Esophagus squamous epithelium (tissue), 5 donors: ENCODE measurements at places on chromosomes 16 and 17. TPM values are rescaled to one million over a fixed set of nuclear protein-coding genes. Genes with fewer than 3 reads are reported as not detected.

GRCh38 chr17:6487251-6488007 lies 43.2 kb downstream of the PIMREG start:
- no peak for DNase-seq

GRCh38 chr16:74625500-74626350 lies 18.8 kb upstream of the GLG1 start:
- DNase-seq: no peak

- DNase-seq: no peak
Measured at GRCh38 chr16:29811896-29812665, at the start of gene PRRT2. Gene PRRT2 (plus strand): TSS chr16:29812193. CDS start chr16:29813055, 862 bp downstream.

- no peak for DNase-seq
Measured at GRCh38 chr17:72142614-72143013, 21.8 kb downstream of the SOX9 start.

DNA sequence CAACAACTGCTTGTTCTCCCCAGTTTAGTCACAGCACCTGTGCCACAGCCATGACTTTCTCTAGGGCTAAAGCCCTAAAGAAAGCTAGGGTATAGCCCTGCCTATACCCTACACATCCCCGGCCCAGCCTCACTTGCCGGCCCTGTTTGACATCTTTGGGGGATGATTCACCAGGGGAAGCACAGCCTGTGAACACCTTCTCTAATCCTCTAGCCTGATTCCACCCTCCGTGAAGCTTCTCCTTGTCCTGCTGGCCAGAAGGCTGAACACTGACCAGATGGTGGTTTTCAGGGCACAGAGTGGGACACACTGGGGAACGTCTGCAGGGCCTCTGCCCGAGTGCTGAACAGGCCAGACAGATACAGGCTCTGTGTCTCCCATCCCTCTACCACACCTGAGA lies 6.0 kb downstream of the CLEC16A start:
- no peak for DNase-seq

DNA sequence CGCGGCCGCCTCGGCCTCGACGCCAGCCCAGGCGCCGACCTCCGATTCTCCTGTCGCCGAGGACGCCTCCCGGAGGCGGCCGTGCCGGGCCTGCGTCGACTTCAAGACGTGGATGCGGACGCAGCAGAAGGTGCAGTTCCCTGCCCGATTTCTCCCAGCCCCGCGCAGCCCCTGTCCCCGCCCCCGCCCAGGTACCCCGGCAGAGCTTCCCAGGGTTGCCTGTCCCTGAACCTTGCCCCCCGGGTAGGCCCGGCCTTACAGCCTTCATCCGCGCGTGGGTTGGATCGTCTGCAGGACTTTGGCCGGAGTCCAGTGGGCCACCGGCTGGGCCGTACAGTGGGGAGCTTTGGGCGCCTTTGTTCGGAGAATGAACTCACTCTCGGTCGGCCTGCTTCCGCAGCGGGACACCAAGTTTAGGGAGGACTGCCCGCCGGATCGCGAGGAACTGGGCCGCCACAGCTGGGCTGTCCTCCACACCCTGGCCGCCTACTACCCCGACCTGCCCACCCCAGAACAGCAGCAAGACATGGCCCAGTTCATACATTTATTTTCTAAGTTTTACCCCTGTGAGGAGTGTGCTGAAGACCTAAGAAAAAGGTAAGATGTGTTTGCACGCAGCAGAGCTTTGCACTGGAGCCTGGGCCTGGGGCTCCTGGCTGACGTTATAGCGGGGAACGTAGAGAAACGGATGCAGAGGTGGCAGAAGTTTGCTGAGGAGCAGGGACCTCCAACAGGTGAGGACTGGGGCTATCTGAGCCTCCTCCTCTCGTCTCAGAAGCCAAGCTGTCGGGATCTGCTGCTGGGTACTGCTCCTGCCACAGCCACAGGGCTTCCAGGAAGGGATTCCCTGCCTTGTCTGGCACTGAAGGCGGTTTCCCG lies 593 bp downstream of the GFER start:
- DNase-seq: no peak

DNA sequence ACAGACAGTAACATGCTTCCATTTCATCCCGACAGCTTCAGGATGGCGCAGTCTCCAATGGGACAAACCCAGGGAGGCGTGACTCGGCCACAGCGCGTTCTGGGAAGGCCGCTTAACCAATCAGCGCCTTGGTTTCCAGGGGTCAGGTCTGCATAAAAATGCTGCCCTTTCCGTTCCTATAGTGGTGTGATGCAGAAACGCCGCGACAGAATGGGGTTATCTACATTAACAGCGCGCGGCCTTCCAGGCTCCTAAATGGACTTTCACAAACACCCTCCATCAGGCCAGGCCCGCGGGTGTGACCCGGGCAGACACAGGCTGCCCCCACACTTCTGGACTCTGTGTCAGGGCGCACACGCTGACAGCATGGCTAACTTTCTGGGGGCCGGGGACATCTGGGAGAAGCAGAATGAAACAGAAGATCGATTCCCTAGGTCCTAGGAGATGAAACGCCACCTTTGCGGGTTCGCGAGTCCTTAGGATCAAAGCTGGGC lies 792 bp downstream of the TMEM231 start:
- DNase-seq: no peak

DNA sequence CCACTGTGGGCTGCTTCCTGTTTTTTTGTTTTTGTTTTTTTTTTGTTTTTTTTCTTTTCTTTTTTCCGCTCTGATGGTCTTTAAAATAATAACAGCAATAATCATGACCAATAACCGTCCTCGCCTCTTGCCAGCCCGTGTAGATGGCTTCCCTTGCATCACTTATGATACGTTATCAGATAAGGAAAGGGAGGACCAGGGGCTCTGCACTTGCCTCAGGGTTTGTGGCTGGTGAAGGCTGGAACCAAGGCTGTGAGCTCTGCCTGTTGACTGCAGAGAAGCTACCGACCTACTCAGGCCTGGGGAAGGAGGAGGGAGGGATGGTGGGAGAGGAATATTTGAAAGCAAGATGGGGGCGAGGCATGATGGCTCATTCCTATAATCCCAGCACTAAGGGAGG lies 114.0 kb upstream of the SDK2 start:
- DNase-seq: no peak

- no peak for DNase-seq
Measured at GRCh38 chr17:896953-897661, 82.5 kb downstream of the NXN start.

DNA sequence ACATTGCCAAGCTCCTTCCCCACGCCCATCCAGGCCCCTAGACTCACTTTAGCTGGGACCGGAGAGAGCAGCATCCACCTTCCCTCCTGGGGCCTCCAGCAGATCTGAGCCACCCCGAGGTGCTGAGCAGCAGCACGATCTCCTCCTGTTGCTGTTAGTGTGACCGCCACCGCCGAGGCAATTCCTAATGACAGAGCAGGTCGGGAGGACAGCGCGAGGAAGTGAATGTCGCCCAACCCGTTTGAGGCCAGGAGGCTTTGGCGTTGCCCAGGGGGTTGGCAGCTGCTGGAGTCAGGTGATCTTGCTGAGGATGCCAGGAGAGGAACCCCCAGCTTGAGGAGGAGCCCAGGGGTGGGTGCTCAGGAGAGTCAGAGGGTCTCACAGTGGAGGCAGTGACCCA lies at the start of gene RNF222:
RNF222 (minus strand) TSS at position 192 of the 400 bp plus-strand sequence. CDS start 4,366 bp downstream, outside the sequence.
- no peak for DNase-seq

DNA sequence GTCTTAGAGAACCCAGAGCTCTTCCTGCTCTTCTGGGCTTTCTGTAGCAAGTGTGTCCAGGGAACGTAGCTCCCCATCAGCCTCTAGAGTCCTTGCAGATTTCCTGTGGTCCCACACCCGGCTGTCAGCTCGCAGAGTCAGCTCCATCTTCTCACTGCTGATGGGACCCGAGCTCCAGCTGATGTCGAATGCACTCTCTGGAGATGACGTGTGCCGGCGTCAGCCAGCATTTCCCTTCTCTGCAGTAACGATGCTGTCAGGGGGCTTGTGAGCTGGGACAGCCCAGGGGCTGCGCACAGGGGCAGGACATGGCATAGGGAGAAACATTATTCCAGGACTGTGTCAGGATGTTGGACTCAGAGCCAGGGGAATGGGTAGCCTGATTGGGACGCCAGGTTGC lies 87.8 kb downstream of the SNX29 start:
- DNase-seq: no peak

DNA sequence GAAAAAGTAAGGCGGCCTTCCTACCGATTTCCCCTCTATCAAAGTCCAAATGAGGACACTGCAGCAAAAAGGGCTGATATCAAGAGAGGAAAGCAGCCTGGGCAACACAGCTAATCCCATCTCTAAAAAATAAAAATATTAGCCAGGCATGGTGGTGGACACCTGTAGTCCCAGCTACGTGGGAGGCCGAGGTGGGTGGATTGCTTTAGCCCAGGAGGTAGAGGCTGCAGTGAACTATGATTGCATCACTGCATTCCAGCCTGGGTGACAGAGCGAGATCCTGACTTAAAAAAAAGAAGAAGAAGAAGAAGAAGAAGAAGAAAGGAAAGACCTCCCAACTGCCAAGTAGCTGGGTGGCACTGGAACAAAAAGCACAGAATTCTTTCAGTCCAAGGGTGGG lies 14.4 kb downstream of the CACNB1 start:
- DNase-seq: no peak

DNA sequence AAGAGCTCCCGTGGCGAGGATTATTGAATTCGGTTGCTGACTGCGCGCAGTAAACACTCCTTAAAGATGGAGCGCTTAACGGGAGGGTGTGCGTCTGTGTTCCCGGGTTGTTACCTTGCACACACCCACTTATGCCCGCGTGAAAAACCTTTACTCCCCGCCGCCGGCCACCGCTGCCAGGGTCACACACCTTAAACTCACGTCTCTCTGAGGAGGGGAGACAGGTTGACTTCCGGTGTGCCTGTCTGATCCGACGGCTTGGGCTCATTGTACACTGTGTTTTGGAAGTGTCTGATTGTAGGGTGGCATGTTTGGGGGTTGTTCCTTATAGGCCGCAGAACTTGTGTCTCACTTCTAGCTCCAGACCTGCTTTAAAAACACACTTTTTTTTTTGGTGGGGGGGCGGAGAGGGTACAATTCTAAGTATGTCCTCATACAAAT lies 66.8 kb downstream of the KPNA2 start:
- DNase-seq: no peak

DNA sequence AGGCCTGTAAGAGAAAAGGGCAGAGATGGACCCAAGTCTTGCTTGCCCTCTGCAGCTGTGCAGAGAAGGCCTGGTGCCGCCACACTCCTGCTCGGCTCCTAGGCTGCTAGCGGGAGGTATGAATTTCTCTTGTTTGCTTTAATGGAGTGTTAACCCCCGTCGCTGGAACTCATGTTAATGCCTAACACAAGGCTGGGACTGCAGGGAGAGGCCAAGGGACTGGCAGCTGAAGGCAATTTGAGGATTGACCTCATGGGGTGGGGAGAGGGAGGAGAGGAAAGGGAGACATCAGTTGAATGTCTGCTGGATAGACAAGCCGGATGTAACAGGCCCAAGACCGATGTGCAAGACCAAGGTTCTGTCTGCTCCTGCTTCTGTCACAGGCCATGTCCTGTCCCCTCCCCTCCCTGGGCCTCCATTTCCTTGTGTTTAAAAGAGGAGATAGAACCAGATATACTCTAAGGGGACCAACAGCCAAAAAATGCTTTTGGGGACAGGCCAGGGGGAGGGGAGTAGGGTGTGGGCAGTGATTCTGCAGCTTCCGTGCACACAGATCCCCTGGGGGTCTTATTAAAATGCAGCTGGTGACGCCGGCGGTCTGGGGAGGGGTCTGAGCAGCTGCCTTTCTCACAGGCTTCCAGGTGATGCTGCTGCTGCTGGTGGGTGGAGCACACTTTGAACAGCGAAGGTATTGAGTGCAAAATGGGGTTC lies 46.7 kb upstream of the TBX2 start:
- DNase-seq: no peak

DNA sequence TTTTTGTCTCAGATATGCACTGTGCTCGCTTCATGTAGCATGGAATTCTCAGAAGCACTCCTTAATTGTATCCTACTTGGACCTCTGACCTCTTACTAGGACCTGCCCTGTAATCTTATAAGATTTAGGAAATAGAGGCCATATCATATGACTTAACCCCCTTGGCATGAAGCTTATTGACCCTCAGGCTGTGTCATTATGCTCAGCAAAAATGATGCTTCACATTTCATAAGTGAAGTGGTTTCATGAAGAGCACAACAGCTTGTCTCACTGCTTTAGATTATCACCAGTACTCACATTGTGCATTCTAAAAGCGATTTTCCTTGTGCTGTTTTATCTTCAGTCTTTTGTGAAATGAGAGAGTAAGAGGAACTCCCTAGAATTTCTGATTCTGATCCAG lies 6.4 kb downstream of the PHKB start:
- DNase-seq: no peak

The ABCA10 gene
- total RNA-seq: 2.5 TPM

The CFAP97D1 gene
- total RNA-seq: not detected

The ARHGDIG gene
- total RNA-seq: not detected

The PRSS21 gene
- 1.5 TPM for total RNA-seq

The C16orf74 gene
- total RNA-seq: 24.8 TPM
